ENCODE measurements at places on chromosomes 4 and X.

DNA sequence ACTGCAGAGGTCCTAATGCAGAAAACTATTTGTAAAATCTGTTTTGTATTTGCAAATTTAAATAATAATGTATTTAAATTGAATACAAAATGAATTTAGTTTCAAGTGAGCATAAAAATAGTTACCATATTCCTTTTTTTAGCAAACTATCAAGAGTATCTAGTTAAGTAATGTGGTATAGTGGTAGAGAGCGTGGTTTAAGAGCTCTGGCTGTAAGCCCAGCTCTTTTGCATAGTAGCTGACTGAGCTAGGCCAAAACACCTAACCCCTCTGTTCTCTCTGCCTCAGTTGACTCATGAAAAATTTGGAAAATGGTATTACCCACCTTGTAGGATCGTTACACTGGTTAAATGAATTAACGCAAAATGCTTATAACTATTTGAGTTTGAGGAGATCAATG is 18.1 kb upstream of the ADAD1 start:
- no peak for DNase-seq

DNA sequence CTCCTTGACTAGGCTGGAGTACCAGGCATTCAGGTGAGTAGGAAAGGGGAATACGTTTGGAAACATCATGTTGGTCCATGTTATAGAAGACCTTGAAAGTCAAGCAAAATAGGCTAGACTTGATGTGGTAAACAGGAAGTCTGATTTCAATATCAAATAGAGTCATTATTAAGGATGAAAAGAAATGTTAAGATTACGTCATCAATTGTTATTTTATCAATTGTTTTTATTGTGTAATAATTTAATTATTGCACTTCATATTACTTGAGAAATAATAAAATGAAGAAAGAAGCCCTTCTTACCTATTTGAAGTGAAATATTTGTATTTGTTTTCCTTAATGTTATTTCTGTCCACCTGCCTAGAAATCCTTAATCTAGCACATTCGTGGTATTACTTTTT is 361.0 kb upstream of the HAND2 start:
- no peak for DNase-seq

DNA sequence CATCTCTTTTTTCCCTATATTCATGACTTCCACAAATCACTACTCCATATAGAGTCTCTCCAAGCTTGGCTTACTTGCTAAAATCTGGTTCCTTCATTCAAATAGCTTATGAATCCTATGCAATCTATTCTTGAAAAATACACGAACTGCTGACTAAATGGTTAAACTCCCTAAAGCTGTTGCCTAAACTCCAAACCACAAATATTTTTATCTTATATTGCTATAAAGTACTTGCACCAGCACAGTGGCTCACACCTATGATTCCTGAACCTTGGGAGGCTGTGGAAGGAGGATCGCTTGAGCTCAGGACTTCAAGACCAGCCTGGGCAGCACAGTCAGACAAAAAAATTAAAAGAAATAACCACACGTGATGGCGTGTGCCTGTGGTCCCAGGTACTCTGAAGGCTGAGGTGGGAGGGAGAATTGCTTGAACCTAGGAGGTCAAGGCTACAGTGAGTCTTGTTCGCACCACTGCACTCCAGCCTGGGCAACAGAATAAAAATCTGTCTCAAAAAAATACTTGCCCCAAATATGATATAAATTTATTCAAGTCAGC is 2.2 kb downstream of the FBXO8 start:
- DNase-seq, result no peak

DNA sequence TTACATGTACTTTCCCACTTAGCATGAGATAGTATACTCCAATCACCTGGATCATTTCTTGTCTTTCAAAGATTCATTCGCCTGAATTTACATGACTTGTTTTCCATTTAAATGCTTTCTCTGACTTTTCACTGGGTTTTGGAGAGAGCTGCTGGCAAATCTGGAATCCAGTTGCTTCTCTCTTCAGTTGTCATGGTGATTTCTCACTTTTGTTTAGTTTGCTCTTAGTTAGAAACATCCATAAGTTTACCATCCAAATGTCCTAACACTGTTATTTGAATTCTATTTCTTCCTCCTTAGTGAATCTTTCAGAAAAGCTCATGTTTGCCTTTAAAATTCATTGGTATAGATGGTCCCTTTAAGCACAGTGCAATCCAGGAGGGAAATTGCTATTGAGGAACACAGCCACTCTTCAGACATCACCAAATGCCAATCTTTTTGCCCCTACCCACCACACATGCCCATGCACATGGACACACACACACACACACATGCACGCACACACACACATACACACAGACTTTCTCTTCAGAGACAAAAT is 51.7 kb downstream of the REELD1 start:
- no peak for DNase-seq

DNA sequence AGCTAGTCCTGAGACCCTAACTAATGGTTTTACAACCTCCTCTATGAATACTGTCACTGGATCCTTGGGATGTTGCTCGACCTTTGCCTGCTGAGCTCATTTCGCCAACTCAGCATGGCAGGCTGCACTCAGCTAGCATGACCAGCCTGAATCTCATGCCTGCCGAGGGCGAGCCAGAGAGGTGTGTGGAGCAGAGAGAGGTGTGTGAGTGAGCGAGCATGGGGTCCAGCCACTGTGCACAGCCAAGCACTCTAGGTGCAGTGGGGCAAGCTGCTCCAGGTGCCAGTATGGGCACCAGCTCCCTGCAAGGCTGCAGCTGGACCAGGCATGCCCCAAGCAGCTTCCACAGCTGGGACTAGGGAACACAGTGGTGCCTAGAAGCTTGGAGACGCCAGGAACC is 410.9 kb downstream of the PCDH10 start:
- DNase-seq, result no peak
